ENCODE measurements at places on chromosomes 4 and X. TPM values are rescaled to one million over a fixed set of nuclear protein-coding genes. Genes with fewer than 3 reads are reported as not detected.

GRCh38 chr4:24850674-24851073, 55.3 kb downstream of the SOD3 start:
- no peaks in the 10 kb centered on the region for H3K36me3 ChIP-seq
- H3K4me3 ChIP-seq = no peak overlapping the region
- no peaks in the 10 kb centered on the region for H3K27me3 ChIP-seq

DNA sequence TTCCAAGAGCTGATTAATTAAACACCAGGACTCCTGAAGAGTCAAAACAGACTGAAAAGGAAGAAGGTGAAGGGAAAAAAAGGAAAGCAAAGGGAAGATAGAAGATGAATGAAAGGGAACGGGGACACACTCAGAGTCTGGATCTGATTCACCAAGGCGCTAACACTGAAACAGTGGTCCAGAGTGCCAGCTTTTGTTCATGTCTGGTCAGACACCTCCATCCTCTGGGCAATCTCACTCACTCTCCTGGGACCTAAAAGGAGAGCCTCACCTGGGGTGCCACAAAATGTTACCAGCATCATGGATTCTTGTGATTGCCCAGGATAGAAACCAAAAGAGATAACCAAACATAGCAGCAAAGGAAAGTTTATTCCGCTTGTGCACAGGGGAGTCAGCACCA, 120.3 kb upstream of the AFF2 start:
- peaks cover 5% of the 10 kb centered on the region for H3K4me1 ChIP-seq
- no peaks in the 10 kb centered on the region for H3K27me3 ChIP-seq
- H3K36me3 ChIP-seq = no peaks in the 10 kb centered on the region

- H3K4me3 ChIP-seq = no peak overlapping the region
- H3K4me1 ChIP-seq = no peaks in the 10 kb centered on the region
- DNase-seq = no peak
- peaks cover 3% of the 10 kb centered on the region for H3K36me3 ChIP-seq
- no peak overlapping the region for H3K27ac ChIP-seq
Measured at GRCh38 chr4:109313168-109314133, 11.0 kb upstream of the COL25A1 start.

- no peak for DNase-seq
- H3K27ac ChIP-seq = no peak overlapping the region
- no peaks in the 10 kb centered on the region for H3K27me3 ChIP-seq
- H3K36me3 ChIP-seq = no peaks in the 10 kb centered on the region
- no peaks in the 10 kb centered on the region for H3K4me1 ChIP-seq
Measured at GRCh38 chrX:126655061-126655460, 102.4 kb upstream of the DCAF12L1 start.

DNA sequence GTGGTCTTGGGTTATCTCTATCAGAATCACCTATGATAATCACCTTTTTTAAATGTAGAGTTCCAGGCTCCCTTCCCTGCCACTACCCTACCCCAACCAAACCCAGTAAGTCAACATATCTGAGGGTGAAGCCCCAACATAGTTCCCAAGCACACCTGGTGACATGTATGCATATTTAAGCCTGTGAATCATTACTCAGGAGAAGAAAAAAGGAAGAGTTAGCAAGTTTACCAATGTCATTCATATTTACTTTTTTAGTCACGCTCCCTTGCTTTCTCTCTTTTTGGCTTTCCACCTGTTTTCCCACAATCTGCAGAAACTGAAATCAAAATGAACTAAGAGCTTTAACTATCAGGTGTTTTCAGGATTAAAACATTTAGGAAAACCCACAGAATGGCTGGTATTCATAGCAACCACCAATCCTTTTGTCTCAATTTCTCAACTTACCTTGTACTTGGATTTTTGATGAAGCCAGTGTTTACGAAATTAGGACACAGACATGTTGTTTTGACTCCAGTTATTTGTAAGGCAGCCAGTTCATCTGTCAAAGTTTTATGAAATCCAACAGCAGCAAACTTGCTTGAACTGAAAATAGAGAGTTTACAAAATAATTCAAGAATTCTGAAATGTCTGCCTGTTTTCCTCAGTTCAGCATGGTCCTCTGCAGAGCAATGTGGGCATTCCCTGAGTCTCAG, 34.0 kb downstream of the HSD17B11 start:
- H3K27ac ChIP-seq = no peak overlapping the region
- H3K4me1 ChIP-seq = peaks cover 6% of the 10 kb centered on the region

Gene CXCL6
- total RNA-seq = not detected

DNA sequence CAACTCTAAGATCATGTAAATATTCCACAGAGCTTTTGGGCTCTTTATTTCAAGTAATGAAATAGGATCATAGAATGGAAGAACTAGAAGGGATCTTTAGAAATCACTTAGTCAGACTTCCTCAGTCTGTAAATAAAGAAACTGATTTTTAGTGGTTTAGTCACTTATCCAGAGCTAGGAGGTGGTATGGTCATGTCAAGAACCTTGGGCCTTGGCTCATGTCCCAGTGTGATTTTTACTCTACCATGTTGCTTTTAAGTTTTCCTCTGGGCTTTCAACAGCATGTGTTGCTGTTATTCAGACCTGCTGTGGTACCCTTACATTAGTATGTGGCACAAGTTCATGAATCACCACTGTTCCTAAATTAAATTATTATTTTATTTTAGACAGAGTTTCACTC, 184.9 kb downstream of the FRAS1 start:
- H3K4me1 ChIP-seq = peaks cover 4% of the 10 kb centered on the region
- no peaks in the 10 kb centered on the region for H3K27me3 ChIP-seq
- no peak overlapping the region for H3K4me3 ChIP-seq
- H3K36me3 ChIP-seq = no peaks in the 10 kb centered on the region
- no peak overlapping the region for H3K27ac ChIP-seq
- no peak for DNase-seq

DNA sequence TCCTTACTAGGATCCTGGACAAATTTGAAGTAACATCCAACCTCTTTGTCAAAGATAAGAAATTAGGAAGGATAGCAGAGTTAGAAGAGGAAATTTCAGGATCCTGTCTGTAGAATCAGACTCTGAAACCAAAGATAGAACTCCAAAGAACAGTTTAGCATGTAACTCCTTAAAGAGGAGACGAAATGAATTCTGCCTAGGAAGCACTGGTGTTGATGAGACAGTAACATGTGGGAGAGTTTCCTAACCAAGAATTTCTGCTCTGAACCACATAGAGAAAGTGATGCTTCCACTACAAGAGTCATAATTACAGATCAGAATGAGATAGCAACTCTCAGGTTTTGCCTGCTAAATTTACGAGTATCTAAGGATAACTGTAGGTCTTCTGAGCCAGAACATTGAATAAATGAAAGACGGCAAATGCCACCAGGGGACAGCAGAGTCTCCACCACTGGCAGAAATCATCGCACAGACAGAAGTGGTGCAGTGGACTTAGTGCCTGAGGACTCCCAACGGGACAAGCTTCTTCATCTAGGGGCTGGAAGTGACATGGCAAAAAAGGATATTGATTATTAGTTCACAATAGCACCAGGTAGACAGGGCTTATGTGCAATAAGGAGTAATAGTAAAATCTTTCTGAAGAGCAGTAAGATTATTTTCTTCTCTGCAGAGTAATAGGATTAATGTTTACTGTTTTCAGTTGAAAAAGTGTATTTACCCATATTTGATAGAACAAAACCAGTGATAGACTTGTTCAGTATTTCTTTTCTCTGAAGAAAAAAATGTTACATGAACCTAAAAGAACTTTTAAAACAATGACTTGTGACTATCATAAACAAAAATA, 6.7 kb upstream of the PPID start:
- H3K4me1 ChIP-seq = peaks cover 6% of the 10 kb centered on the region
- H3K36me3 ChIP-seq = no peaks in the 10 kb centered on the region
- no peak overlapping the region for H3K27ac ChIP-seq
- no peak overlapping the region for H3K4me3 ChIP-seq

Data from neural crest cell (in vitro differentiated cells).